ENCODE measurements at places on chromosomes 1 and 21. TPM values are rescaled to one million over a fixed set of nuclear protein-coding genes. Genes with fewer than 3 reads are reported as not detected.

GRCh38 chr21:22758478-22758877 is 1760.3 kb downstream of the NCAM2 start:
- no peak for DNase-seq

Gene CFHR5
- not detected for total RNA-seq

DNA sequence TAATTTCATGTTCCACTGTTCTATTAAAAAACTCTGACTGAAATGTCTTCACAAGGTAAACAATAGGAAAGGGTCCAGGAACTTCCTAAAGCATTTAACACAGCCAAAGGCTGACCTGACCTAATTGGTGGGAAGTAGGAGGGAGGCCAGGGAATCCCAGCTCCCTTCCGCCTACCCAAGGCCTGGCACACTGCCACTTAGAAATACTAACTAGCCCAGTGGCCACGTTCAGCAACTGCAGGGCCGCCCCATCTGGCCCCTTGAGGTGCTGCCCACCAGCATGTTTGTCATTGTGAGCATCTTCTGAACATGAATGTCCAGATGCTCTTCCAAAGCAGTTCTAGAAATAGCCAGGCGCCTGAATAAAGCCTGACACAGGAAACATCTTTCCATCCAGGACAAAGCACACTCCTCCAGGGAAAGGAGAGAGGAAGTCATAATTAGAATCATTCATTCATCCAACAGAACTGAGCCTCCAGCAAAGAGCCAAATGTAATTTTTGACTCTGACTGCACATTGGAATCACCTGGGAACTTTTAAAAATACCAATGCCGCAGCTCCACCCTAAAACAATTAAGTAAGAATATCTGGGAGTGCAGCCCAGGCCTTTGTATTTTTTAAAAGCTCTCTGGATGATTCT is 44.6 kb upstream of the BCL9 start:
- DNase-seq = peak; percentile 56

Gene CD1B
- total RNA-seq = not detected

GRCh38 chr1:165637427-165637826 is 6.4 kb downstream of the MGST3 start:
- DNase-seq = no peak

Gene CADM3
- total RNA-seq = 1.2 TPM

- peak; percentile 20 for DNase-seq
Observed at GRCh38 chr1:25802915-25803314, 2.9 kb downstream of the SELENON start.

DNA sequence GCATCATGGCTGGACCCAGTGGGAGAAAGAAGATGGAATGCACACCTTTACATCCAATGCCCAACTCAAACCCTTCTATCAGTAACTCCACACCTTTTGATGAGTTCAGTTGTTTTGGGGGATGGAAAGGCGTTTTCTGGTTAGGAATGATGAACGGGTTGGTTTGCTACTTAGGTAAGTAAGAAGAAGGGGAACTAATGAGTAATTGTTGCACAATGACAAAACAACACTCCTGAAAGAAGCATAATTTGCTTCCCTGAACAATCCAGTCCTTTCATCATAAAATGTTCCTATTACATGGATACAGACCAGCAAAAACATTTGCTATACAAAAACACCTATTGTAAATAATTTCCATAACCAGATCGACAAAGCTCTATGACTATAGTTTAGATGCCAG is 35.9 kb upstream of the NFIA start:
- DNase-seq = no peak

Gene SPATA45
- not detected for total RNA-seq

Gene MNDA
- total RNA-seq = 1.8 TPM

- no peak for DNase-seq
Observed at GRCh38 chr1:158115126-158115525, 65.6 kb upstream of the CD1D start.

- DNase-seq = no peak
Observed at GRCh38 chr1:29753244-29753643, 516.9 kb downstream of the PTPRU start.

Gene IL20
- total RNA-seq = not detected

Gene CLDN8
- total RNA-seq = not detected

DNA sequence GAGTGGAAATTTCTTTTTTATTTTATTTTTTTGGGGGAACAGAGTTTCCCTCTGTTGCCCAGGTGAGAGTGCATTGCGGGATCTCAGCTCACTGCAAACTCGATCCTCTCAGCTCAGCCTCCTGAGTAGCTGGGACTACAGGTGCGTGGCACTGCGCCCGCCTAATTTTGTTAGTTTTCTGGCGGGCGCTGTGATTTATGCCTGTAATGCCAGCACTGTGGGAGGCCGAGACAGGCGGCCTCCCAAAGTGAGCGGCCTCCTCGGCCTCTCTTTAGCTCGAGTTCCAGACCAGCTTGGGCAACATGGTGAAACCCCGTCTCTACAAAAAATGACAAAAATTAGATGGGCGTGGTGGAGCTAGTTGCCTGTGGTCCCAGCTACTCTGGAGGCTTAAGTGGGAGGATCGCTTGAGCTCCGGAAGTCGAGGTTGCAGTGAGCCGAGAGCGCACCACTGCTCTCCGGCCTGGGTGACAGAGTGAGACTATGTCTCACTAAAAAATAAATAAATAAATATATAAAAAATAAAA is 2.7 kb downstream of the GMEB1 start:
- DNase-seq = no peak

Gene ADGRL4
- total RNA-seq = 19.1 TPM

DNA sequence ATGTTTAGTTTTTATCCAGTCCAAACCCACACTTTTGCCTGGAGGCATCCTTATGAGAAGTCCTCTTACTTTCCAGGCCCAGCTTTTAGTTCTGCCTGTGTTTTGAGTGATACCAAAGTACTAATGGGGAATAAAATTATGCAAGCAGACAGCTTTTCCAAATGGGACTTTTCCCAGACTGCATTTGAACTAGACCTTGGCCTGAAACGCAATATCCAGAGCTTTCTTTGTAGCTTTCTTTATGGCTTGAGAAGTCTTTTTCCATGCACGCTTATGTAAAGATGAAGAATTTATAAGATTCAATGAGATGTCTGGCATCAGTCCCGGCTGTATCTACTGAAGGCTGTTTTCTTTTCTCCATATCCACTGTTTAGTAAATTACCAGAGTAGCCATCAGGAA is 236.6 kb upstream of the RAB4A start:
- no peak for DNase-seq

Gene AVPR1B
- total RNA-seq = not detected

- DNase-seq = no peak
Observed at GRCh38 chr1:229561141-229561540, 2.6 kb upstream of the ABCB10 start.

DNA sequence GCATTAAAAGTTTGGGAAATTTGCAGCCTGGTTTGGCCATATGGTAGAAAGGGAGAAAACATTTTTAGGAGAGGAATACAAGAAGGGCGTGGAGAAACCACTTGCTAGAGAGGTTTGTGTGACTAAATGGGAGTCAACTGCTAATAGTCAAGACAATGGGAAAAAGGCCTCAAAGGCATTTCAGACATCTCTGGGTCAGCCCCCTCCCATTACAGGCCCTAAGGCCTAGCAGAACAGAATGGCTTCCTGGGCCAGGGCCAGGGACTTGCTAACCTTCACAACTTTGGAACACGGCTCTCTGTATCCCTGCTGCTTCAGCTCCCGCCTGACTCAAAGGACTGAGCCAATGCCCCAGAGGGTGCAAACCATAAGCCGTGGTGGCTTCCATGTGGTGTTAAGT is 752.3 kb upstream of the ADAMTS5 start:
- no peak for DNase-seq

DNA sequence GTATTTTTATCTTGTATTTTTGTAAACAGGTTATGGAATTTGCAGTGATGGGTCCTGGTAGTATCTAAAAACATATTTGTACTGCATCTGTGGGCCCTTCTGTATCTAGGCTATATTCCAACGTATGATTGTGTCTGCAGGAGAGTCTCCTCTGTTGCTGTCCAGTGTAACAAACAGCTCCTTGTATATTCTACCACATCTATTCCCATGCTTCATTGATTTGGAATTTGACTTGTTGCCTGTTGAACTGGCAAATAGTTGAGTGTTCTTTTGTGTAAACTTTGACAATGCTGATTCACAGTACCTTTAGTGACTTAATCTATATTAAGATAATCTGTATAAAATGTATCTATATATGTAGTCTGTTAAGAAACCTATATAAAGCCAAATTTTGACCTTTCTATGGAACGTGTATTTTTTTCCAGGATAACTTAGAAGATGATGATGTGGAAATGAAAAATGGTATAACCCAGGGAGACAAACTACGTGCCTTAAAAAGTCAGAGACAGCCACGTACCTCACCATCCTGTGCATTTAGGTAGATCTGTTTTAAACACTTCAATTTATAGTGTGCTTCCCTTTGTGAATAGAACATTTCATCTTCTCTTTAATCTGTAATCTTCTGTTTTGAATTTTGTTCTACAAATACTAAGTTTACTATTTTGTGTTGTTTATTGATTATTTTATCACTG is 43.4 kb upstream of the GPR88 start:
- no peak for DNase-seq

DNA sequence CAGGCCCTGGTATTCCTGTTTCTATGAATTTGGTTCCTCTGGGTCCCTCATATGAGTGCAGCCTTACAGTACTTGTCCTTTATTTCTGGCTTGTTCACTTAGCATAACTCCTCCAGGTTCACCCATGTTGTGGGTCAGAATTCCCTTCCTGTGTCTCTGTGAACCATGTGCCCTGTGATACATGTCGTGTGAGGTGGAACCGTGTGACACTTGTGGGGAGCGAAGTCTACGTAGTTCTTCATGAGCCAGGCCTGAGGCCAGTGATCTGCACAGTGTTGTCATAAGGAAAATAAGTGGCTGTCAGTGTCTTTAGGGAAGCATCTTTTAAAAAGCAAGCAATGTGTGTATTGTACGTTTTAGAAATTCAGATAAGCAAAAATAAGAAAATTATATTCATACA is 122.8 kb downstream of the GALNT2 start:
- no peak for DNase-seq

- no peak for DNase-seq
Observed at GRCh38 chr1:222620566-222620965, 2.7 kb downstream of the MIA3 start.

All from psoas muscle (tissue), 8 donors.